Activated CD4-positive, alpha-beta T cell treated with anti-CD3 and anti-CD28 coated beads, Interleukin-2, Interleukin-6, amounts not matched to agents 100 ng/mL and 50 ng/mL, durations not matched to agents 16 hours and 8 hours (primary cell): ENCODE measurements at places on chromosomes 4 and X.

GRCh38 chr4:132124624-132124974 is 1024.5 kb upstream of the PCDH10 start:
- no peak for DNase-seq

- DNase-seq: no peak
These were observed 35.9 kb downstream of the FGFRL1 start for GRCh38 chr4:1047106-1047975.

GRCh38 chrX:44767308-44767707 is 76.5 kb upstream of the DUSP21 start:
- no peak for DNase-seq

DNA sequence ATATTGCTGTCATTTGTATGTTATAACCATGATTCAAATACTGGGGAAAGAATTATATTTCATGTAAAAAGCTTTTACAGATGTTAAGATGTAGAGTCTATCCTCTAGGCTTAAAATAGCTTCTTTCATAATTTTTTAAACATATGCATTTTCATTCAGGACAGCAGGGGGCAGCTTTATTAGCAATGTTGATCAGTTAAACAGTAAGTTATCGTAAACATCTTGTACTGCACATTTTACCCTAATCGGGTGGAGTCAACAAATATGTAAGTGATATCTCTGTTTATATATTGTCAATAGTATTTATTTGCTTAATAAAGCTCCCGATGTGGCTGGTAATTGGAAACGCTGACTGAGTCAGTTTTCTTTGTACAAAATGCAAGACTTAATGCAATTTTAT is 142.5 kb upstream of the MED14 start:
- DNase-seq: peak; percentile 20

GRCh38 chrX:17692709-17693346 is 44.5 kb upstream of the SCML1 start:
- DNase-seq: peak; percentile 18

DNA sequence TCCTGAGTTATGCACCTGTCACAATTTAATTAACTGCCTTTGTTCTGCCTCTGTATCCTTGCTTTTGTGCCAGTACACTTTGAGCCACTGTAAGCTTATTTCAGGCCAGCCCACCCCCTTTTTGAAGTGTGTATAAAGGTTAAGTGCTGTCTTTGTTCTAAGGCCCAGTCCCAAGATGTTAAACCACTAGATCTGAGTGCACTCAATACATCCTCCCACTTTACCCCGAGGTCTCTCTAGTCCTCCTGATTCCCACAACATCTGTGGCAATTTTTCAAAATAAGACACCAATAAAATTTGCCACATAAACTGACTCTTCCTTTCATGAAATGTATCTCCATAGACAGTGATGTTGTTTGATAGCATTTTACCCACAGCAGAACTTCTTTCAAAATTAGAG is 124.1 kb upstream of the SPIN4 start:
- no peak for DNase-seq

GRCh38 chrX:15976396-15976795 is 121.8 kb upstream of the AP1S2 start:
- no peak for DNase-seq

DNA sequence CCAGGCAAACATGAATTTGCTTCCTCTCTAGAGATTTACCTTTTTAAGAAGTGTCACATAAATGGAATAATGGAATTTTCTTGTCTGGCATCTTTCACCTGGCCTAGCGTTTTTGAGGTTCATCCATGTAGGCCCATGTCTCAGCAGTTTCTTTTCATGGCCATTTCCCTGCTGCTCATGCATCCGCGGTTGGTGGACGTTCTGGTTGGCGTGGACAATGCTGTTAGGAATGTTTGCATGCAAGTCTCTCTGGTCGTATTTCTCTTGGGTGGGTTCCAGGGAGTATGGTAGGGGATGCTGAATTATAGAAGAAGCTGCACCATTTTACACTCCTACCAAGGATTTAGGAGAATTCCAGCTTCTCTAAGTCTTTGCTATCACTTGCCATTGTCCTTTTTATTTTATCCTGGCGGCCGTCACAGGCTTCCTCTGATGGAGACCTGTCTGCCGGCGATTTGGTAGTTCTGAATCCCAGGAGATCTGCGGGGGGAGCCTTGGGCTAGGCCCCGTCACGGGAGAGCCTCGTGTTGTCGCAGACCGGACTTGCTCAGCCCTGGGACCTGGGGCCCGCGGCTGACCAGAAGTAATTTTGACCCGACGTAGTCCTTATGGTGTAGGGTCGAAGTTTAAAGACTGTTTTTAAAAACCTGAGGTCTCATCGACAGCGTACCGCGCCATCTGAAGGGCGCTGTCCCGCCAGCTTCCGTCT is 56.9 kb upstream of the TADA2B start:
- no peak for DNase-seq

- no peak for DNase-seq
These were observed 55.8 kb downstream of the IL1RAPL2 start for GRCh38 chrX:104621781-104622180.

- DNase-seq: no peak
These were observed 407.3 kb upstream of the SLIT2 start for GRCh38 chr4:19844446-19844845.

- peak; percentile 5 for DNase-seq
These were observed 193.3 kb upstream of the FAM9B start for GRCh38 chrX:9227276-9227675.

DNA sequence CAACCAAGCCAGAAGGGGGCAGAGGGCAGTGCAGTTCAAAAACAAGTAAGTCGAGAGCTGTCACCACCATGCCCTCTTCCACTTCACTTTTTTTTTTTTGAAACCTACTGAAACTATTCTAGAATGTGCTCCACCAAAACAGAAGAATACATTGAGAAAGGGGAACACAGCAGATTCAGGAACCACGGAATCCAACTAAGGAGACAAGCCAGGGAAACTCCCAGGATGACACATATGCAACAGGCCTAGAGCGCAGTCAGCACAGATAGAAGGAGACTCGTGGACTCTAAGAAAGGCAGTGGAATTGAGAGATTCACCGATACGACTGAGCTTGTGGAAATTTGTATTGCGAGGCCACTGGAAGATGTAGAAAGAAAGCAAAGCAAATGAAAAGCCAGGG is 66.1 kb downstream of the PHKA2 start:
- DNase-seq: no peak

- DNase-seq: no peak
These were observed 1.2 kb downstream of the SH3D19 start for GRCh38 chr4:151324124-151324751.

DNA sequence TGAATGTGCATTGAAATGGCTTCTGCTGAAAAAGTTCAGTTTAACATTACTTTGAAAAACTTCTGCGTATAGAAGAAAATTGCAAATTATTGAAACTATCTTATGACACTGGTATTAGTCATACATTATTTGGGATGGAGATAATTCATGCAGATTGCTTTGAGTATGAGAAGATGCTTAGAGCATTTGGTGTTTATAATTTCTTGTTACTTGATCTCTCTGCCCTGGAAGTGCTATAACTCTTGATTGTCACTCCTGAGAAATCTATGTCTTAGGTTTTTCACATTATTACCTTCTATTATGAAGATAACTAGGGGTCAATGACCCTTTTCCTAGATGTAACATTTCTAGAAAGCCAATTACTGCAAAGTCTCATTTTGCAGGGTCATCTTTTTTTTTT is 36.4 kb downstream of the TMEM131L start:
- DNase-seq: no peak

GRCh38 chr4:3822230-3822947 is 56.2 kb downstream of the ADRA2C start:
- DNase-seq: no peak

DNA sequence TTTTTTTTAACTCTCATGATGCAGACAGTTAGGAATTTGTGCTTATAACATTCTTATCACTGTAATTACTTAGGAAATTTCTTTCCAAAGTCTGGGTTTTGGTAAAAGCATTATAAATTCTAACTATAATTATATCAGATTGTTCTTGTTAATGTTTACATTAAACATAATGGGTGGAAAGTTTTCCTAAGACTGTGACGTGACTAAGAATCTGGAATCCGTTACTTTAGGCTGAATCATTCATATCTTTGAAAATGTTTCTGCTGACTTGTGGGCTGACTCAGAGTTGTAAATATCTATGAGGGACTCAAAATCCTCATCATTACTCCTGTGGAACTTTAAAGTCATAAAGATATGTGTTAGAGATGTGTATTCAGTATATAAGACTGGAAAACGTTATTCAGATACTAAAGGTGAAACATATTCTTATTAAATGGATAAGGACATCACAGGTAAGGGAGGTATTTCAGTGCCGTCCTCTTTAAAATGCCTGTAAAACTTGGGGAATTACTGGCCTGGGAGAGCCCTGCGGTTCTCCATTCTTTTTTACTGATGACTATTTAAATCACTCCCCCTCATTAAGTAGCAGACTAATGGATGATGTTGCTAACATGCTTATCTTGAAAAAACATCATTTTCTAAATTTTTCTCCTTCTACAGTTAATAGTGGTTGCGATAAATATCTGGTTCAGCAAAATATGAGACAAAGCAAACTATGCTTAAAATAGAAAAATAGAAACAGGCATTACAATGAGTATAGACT is 159.0 kb downstream of the DCLK2 start:
- no peak for DNase-seq

DNA sequence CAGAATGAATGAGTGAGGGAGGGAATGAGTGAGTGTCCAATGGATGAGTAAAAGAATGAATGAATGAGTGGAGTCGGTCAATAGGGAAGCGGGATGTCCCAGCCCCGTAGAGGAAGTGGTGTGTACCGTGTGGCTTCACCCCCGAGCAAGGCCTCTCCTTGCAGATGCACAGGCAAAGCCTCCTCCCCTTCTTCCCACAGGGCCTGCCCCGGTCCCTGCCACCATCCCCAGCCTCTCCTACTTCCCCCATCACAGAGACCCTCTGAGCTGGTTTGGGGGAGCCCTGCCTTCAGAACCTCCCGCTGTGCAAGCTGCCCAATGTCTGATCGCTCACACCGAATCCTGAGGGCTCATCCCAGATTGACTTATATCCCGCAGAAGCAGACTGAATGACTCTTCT is 13.6 kb downstream of the HTRA3 start:
- DNase-seq: no peak

DNA sequence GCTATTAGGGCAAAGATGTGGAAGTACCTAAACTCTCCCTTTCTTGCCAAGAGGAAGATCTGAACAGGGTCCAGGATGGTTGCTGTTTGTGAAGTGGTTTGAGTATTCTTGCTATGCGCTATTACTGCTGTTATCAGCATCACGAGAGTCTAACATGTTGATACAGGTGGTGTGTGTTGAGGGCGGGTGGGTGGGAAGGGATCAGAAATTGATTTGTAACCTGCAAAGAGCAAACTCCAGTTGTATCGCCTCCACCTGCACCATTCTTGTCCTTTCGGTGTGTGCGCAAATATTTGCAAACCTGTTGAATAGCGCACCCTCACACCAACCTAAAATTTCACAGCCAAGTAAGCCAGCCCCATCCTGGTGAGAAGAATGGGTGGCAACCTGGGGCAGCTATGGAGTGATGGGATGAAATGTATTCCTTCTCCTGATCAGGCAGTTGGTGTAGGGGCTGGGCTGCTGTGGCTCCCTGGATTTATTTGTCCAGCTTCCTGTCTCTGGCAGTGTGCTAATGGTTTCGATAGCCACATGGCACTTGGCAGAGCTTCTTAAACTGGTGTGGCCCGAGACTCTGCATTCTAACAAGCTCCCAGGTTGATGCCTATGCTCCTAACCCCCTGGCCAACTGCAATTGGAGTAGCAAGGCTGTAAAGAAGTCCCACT is 102.6 kb upstream of the SCML1 start:
- no peak for DNase-seq

GRCh38 chr4:22192084-22192511 is 243.5 kb upstream of the KCNIP4 start:
- no peak for DNase-seq

DNA sequence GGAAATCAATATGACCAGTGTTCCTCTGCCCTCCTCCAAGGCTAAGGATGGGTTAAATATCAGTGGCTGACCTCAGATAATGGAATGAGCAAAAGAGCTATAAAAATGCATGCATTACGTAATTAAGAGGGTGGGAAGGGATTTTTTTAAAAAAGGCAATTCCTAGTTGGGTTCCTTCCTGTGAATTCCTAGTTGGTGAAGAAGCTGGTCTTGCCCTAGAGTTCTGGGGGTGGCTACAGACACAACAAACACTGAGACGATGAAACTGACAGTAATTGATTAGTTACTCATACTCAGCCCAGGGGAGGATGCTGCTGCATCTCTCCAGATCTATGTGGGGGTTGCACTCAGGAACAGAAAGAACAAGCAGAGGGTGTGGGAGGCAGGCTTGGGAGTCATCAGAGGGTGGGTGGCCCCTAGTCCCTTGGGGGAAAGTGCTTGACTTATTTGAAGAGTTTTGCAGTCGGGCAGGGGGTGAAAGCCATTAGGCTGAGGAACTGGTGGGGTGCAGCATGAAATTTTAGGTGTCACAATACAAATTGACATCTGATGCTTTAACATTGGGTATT is 662.0 kb upstream of the FRG1 start:
- DNase-seq: no peak

GRCh38 chrX:275967-276580 is 5.1 kb upstream of the PLCXD1 start:
- peak; percentile 23 for DNase-seq

DNA sequence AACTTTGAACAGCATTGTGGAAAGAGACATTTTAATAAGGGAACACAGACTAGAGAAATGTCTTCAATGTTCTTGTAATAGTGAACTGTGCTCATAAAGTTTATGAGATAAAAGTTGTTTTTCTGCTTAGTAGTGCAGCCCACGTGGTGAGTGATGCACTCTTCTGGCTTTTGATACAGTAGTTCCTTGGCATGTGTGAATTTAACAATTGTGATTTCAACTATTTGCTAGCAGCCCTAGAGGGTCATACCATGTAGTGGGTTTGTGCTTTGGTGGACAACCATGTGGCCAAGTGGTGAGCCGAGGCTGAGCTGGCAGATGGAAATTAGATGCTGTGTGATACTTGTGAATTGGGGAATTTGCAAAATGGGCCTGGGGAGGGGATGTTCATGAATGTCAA is 116.2 kb upstream of the SLC4A4 start:
- DNase-seq: no peak

DNA sequence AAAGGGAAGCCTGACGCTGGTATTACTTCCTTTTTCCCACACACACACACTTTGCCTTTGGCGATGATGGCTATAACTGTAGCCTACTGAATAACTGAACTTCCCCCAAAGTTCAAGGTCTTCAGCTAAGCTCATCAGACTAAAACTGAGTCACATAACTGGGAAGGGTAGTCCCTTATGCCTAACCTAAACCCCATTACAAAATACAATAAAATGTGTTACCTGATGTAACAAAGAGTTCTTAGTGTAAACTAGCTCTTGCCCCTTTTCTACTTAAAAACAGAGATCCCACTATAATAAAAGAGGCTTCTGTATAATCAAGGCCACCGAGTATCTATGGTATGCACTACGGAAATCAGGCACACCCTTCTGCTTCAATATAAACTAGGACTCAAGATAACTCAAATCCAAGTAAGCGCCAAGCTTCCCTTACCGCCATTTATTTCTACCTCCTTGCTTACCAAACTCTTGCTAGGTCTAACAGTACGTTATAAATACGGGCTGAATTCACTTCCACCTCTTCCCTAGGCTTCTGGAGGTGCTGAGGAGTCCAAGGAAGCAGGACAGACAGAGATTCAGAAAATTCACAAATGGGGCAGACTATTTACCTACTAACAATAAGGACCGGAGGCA is 2.4 kb downstream of the OTUD4 start:
- peak; percentile 22 for DNase-seq
